ENCODE measurements at places on chromosomes 13 and 19.

GRCh38 chr19:41479757-41480191 is 36.8 kb downstream of the ERICH4 start:
- no peak for DNase-seq

DNA sequence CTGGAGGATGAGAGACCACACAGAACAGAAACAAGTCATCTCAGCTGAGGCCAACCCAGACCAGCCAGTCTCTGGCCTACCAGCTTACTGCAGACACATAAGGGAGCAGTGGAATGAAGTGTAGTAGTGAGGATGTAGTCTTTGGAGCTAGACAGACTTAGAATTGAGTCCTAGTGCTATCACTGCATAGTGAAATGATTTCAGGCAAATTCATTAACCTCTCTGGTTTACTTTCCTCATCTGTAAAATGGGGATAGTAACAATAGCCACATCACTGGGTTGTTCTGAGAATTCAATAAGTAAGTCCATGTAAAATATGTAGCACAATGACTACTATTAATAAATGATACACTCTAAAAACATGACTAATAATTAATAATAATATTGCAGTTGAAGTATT is 383.8 kb downstream of the DLEU7 start:
- DNase-seq, result no peak

- no peak for DNase-seq
These were observed 301.0 kb downstream of the TBC1D4 start for GRCh38 chr13:75180805-75181455.

- peak; percentile 91 for DNase-seq
These were observed 1.2 kb downstream of the DAPK3 start for GRCh38 chr19:3969435-3970312.

- DNase-seq, result peak; percentile 66
These were observed 3.7 kb upstream of the CLPTM1 start for GRCh38 chr19:44951179-44952159.

DNA sequence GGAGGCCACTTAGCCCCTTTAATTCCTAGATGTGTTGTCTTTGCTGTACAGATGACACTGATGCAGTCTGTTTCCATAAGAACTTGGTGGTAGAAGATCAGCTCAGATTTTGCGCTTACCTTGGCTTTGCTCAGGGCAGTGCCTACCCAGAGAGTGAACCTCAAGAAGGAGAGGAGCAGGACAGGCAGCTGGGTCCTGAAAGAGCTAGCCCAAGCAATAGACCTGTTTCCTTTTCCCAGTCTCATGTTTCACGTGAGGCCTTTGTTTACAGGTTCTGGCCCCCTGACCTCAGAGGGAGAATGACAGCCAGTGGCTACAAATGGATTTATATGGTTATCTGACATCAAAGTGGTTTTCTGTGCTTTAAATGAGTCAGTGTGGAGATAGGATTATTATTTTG is 40.1 kb downstream of the METTL21C start:
- no peak for DNase-seq

GRCh38 chr13:62512194-62513141 is 1096.8 kb upstream of the PCDH20 start:
- peak; percentile 35 for DNase-seq

GRCh38 chr19:1210227-1210538 is 4.6 kb downstream of the STK11 start:
- peak; percentile 55 for DNase-seq

DNA sequence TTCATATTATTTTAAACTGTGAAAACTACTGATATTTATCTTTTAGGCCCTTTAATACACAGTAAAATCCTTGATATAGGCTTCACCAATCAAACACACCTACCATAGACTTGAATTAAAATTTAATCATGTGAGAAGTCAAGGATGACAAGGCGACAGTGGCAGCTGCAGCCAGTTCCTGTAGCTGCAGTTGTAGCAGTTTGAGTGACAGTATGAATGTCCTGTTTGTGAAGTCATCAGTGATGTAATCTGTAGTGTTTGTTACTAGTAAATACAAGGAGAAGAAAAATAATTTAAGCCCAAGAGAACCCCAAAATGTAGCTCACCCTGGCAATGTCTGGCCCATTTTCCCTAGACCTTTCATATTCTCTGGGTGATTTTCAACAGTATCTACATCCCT is 897.0 kb downstream of the SLITRK6 start:
- DNase-seq, result no peak

GRCh38 chr13:53848366-53848961 is 819.9 kb downstream of the OLFM4 start:
- peak; percentile 31 for DNase-seq

DNA sequence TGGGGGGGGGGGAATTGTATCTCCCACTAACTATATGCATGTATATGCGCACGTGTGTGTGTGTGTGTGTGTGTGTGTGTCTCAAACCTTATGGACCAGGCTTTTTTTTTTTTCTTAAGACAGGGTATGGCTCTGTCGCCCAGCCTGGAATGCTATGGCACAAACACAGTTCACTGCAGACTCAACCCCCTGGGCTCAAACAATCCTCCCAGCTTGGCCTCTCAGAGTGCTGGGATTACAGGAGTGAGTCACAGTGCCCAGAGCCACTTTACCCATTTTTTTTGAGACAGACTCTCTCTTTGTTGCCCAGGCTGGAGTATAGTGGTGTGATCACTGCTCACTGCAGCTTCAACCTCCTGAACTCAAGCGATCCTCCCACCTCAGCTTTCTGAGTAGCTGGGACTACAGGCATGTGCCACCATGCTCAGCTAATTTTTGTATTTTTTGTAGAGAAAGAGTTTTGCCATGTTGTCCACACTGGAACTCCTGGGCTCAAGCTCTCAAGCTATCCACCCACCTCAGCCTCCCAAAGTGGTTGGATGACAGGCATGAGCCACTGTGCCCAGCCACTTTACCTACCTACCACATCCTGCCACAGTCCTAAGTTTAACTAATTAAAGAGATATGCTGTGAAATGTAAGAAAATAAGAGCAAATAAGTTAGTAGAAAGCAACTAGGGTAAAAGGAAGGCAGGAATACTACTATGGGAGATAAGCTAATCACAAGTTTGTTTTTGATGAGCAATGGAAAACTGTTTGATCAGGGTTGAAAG is 2.4 kb downstream of the ZMYM5 start:
- peak; percentile 94 for DNase-seq

- no peak for DNase-seq
These were observed 14.6 kb downstream of the AKT2 start for GRCh38 chr19:40270362-40271089.

GRCh38 chr13:80740071-80740470 is 399.1 kb upstream of the SPRY2 start:
- no peak for DNase-seq

DNA sequence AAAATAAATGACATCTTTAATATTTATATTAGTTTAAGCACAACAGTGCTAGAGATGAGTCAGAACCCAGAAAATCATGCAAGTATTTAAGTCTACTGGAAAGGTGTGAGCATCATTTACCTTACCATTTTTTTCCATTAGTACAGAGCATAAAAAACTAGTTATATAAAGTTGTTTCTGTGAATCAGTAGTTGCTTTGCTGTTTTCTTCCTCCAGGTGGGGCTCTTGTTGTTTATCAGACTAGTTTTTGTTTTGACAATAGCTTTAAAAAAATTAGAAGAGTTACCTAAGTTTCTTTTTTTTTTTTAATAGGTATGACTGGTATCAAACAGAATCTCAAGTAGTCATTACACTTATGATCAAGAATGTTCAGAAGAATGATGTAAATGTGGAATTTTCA is 12.7 kb downstream of the SUGT1 start:
- no peak for DNase-seq

DNA sequence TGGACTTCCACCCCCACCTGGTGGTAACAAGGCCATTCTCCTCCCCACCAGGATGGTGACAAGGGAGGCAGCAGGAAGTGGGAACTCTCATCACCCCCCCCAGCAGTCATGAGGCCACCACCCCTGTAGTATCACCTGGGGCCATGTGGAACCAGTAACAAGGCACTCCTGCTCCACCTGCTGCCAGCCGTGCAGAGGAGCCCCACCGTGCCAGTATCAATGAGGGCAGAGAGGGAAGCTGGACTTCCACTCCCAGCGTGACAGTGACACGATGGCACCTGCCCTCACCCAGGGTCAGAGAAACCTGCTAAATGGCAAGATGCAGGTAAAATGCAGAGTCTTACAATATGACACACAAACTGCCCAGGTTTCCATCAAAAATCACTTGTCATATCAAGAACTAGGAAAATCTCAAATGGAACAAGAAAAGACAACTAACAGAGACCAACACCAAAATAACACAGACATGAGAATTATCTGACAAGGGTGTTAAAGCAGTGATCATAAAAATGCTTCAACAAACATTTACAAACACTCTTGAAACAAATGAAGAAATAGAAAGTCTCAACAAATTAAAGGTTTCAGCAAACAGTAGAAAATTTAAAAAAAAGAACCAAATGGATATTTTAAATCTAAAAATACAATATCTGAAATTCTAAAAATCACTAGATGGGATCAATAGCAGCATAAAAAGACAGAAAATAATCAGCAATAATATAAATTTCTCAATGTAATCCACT is 9.1 kb upstream of the SPACA7 start:
- DNase-seq, result no peak

DNA sequence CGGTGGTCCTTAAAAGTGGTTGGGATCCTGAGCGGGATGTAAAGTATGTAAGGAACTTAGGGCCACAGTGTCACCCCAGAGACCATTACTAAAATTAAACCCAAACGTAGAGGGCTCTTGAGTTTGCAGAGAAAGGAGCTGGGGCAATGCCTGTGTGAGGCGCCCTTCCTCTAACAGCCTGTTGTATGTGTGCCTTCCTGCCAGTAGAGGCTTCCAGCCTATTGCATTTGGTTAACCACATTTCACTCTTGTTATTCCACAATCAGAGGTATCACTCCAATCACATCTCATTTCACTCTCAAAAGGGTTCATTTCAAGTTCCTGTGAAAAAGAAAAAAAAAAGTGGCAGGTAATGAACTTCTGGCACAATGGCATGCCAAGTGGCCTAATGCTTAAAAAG is 29.4 kb downstream of the DIAPH3 start:
- DNase-seq, result no peak

DNA sequence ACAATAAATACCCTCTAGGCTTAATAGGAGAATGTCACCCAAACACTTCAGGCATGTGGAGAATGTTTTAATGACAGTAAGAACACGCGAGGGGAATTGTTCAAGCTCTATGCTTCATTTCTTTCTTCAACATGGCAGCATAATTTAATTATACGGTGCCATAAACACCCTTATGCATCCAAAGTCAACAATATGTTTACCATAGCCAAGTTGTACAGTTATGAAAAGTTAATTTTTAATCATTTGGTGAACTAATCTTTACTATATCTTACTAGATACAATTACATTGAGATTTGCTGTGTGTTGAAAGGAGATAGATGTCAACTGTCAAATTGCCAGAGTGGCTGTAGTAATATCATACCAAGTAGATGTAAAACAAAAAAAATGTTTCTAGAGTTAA is 185.9 kb upstream of the NBEA start:
- no peak for DNase-seq

GRCh38 chr19:14371301-14371821 is 9.9 kb upstream of the ADGRE5 start:
- DNase-seq, result no peak

DNA sequence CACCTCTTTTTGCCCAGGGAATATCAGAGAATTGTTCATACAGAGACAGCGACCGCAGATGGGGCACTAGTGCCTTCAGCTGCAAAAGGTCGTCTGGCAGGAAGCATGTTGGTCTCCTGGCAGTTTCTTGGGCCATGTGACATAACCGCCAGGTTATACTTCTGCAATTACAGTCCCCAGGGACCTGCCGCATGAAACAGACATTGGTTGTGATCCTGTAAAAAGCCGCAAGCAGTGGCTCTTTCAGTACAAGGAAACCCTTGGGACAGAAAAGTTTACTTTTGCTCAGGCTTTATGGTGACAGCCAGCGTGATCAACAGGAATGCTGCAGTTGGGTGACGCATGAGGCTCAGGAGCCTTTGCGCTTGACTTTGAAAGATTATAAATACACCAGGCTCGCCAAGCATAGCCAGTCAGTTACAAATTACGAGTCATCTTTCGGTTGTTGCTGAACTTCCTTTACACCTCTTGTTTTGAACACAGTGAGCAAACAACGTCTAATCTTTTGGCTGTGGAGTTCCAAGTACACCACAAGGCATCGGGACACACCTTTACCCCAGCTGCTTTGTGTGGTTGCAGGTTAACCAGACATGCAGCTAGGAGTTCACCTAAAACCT is 50.5 kb upstream of the UBE2L5 start:
- no peak for DNase-seq

DNA sequence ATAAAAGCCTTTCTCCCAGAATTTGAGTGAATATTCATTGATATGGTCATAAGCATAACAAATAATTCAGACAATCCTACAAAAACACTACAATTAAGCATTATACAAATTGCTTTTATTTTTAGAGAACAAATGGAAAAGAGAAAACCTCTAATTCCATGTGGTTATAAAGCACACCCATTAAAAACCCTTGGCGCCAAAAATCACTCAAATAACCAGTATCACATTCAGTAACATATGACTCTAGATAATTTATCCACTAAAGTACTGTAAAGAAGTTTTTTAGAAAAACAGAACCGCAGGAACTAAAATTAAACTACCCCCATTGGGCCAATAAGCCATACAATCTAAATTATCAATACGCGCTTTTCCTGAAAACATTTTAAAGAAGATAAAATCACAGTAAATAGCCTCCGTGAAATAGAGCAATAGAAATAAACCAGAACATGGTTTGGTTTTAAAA is 569 bp downstream of the LCP1 start:
- DNase-seq, result no peak

DNA sequence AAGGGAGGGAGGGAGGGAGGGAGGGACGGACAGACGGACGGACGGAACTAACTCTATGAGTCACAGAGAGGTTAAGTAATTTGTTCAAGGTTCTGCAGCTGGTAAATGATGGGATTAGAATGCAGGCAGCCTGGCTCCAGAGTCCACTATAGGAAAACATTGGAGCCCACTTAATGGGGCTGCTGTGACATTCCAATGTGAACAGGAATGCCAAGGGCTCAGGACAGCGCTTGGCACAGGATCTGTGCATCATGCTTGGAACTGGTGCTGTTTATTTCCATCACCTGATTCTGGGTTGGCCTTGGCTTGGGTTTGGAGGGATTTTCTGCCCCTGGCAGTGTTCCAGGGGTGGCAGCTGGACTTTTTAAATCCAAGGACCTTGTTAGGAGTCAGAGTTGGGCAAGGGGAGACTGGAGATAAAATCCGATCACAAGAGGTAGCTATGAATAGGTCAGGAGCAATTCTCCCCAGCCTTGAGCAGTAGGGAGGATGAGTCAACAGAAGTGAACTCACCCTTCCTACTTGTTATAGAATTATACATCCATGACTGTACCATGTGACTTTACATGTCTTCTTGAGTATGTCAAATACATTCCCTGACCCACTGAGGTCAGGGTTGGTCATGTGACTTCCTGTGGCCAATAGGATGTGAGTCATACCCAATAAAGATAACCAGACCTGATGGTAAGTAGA is 7.8 kb upstream of the HIF3A start:
- peak; percentile 67 for DNase-seq

All from foreskin melanocyte (primary cell).